ENCODE measurements at places on chromosomes 5 and 9.
A peak's percentile ranks its signal among the peaks of the same experiment; 100 is the strongest.

- no peak for DNase-seq
These were observed 17.4 kb downstream of the HAUS6 start for GRCh38 chr9:19085295-19085694.

DNA sequence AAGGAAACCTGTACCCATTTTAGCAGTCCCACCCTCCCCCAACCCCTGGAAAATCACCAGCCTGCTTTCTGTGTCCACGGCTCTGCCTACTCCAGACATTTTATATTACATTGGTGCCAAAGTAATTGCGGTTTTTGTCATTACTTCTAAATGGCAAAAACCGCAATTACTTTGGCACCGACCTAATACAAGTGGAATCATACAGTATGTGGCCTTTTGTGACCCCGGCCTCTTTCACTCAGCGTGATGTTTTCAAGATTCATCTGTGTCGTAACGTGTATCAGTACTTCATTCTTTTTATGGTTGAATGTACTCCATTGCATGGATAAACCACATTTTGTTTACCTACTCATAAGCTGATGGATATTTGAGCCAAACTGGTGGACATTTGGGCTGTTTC, 9.7 kb upstream of the ORM1 start:
- DNase-seq: no peak

- DNase-seq: no peak
These were observed 38.2 kb downstream of the WDR70 start for GRCh38 chr5:37417347-37417746.

- DNase-seq: peak; percentile 71
These were observed 24.6 kb downstream of the SERINC5 start for GRCh38 chr5:80231243-80231642.

DNA sequence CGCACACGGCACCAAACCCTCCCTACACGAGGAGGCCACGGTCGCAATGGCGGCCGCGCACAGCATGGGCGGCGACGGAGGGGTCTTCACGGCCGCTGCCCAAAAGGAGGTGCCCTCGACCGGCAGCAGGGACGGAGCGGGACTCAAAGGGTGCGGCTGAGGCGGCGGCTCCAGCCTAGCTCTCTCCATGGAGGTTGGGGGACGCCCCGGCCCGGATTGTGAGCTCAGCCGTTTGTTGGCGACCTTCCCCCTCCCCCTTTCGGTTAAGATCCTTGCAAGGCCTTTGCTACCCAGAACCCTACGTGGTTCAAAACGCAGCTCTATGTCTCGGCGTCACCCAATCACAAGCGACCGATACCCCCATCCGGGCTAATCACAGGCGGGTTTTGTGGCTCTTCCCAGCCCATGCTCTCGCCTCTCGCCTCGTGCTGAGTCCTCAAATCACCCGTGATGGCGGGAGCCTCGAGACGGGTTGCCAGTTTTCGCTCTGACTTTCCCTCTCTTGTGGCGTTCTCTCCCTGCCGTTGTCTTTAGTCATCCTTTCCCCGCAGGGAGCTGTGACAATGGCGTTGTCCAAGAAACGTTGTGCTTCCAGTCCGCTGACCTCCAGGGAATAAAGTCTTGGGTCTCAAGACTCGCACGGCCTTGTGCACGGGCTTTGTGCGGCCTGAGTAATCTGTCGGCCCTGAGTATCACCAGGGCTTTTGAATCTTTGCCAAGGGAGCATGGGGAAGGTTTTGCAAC, 19.5 kb downstream of the C5orf52 start:
- no peak for DNase-seq

DNA sequence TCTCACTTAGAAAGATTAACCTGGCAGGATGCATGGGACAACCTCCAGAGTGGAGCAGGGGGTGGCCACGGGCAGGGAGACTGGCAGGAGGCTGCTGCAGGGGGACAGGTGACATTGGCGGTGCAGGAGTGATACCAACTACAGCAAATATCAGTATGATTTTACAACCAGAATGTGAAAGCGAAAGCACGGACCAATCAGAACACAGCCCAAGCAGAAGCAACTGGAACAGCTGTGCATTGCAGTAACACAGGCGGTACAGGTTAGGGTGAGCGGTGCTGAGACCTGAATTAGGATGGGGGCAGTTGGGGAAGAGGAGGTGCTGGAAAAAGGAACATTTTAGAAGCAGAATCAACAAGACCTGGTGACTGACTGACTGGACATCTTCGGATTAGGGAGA, 29.3 kb downstream of the POLR1E start:
- DNase-seq: no peak

DNA sequence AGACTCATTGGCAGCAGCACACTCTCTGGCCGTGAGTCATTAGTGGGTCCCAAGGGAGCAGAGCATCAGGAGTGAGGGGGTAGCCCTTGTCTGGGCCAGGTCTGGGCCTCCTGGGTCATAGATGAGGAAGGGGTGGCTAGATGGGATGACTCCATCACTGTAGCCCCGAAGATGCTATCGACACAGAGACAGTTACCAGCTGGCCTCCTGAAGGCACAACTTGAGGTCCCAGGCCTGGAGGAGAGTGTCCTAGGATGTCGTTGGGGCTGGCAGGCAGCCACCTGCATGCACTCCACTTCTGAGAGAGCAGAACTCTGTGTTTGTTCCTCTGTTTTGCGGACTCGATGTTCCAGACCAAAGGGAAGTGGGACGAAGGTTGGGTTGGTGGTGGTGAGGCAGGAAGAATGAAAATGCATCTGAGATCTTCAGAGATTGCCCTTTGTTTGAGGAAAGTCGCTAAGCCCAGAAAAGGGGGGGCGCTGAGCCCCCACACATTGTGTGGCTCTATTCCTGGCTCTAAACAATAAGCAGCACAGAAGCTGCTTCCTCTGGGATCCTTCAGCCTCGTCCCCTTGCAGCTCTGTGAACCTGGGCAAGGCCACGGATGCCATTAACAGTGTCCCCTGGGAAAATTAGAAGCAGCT, 4.7 kb downstream of the BTNL9 start:
- DNase-seq: no peak

- DNase-seq: no peak
These were observed 174.2 kb downstream of the OXCT1 start for GRCh38 chr5:41695920-41696582.

DNA sequence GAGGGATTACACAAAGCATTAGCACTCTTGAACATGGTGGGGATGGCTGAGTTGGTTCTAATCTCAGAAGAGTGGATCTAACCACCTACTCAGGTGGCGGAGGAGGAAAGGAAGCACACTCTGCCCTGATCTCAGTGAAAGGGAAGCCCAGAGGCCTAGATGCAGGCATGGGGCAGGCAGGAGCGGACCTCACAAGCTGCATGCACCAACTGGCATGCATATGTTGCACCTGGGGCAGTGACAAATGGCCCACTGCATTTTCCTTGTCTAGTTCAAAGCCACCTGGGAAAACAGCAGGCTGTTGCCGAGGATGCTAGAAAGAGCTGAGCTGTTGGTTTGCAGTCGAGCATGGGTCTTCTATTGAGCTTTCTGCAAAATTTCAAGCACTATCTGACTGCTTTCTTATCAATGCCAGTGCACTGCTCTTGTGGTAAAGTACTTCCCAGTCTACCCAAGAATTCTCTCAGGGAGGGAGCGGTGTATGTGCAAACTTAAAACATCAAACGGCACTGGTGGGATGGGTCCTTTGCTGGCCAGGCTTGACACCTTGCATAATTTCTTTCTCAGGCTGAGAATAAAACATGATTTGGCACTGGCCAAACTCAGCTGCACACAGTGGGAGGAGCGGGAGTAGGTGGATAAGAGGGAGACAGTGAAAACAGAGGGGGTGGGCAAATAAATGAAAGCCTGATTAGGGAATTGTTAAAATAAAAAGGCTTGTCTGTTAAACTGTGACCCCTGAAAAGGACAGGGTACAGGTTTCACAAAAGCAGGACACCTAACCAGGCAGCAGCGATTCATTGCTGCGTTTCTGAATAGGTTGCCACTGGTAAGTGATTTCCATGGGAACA, 108.9 kb downstream of the MARCHF3 start:
- DNase-seq: no peak

All from AG08395 (cell line).